ENCODE measurements at places on chromosomes 7 and 10.

DNA sequence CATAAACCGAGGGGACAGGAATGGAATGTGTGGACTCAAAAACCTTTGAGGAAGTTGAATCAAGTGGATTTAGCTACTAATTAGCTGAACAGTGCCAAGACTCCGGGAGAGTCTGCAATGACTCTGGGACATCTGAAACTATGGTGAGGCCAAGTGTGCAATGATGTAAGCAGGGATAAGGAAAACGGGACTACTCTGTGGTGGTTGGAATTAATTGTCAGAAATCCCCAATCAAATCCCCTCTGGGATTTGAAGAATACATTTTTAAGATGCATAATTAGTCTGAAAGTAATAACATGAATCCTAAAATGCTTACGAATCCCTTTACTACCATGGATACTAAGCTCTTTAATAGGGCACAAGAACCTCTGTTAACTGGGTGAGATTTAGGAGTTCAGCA lies 602.8 kb downstream of the NRG3 start:
- no peak for DNase-seq

DNA sequence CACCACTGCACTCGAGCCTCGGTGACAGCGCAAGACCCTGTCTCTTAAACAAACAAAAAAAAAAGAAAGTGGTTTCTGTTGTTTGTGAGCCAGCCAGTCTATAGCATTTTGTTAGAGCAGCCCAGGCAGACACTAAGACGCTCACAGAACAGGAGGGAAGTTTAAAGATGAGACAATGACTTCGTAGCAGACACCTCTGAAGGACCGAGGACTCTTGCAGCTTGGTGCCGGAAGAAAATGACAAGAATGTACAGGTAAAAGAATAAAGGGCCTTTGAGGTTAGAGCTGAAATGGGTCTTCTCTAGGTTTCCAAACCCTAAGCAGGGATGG lies 39.7 kb downstream of the MACROH2A2 start:
- no peak for DNase-seq

- no peak for DNase-seq
Measured at GRCh38 chr7:156238366-156239133, 402.0 kb upstream of the RNF32 start.

DNA sequence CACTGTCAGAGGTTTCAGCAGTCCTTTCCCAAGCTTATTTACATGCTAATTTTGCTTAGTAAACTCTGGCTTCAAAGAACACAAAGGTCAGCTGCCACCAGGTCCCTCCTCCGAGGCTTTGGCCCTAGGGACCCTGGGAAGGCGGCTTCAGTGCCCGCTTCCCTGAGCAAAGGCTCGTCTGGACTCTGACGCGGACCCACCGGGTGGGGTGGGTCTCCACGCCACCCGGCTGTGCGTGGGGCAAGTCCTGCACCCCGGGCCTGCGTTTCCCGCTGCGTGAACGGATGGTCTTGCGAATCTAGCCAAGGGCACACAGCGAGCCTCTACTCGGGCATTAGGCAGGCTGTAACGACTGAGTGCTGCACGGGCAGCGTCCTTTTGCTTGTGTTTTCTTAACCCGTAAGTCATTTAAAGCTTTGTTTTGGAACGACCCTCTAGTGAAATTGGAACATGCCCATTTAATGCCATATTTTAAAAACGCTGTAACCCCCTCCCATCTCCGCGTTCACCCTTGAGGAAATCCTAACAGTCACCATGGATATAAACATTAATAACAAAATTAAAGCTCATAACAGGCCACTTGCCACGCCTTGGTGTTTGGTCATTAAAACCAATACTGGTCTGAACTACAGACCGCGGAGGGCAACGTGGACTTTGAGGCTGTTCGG lies 828 bp downstream of the BNIP3 start:
- no peak for DNase-seq

GRCh38 chr10:89344156-89344555 lies 16.4 kb downstream of the IFIT3 start:
- DNase-seq: no peak

DNA sequence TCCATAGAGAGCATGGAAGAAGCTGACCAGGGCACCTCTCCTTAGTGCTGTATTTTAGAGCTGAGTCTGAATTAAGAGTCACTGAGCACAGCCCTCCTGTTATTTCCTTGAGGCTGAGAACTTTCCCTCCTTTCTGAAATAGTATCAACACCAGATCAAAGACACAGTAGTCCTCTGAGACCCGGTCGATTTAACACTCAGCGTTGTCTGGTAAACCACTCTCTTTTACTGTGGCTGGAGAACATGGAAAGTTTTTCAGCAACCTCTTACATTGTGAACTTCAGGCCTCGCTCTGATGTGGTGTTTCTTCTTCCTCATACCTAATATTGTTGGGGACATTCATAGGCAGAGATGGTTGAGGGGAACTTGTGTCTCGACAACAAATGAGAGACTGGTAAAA lies 202.0 kb upstream of the MTPN start:
- DNase-seq: no peak

DNA sequence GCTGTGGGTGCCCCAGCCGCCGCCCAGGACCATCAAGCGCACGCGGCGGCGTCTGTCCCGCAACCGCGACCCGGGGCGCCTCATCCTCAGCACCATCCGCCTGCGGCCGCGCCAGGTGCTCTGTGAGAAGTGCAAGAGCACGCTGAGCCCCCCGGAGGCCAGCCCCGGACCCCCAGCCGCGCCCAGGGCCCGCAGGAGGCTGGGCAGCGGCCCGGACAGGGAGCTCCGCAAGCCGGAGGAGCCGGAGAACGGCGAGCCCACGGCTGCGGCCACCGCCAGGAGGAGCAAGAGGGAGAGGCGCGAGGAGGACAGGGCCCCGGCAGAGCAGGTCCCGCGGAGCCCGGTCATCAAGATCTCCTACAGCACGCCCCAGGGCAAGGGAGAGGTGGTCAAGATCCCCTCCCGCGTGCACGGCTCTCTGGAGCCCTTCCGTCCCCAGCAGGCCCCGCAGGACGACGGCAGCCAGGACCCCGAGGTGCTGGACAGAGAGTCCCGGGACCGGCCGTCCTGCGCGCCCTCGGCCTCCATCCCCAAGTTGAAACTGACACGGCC lies 8.0 kb downstream of the PWWP2B start:
- DNase-seq: no peak

DNA sequence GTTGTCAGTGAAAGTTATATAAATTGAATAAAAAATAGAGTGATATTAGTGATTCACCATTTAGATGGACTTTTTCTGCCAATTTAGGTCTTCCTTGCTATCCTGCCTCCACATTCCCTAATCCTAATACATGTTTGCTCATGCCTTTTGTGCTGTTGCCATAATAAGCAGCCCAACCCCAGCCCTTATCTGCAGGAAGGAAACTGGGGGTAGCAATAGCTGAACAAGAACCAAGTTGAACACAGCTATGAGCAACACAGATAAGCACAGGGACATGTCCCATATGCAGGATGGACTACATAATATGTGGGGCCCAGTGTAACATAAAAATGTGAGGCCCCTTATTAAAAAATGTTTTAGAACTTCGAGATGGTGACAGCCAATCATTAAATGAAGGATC lies 91.2 kb upstream of the AHR start:
- no peak for DNase-seq

- DNase-seq: no peak
Measured at GRCh38 chr7:144606261-144606660, 202.8 kb upstream of the NOBOX start.

- peak; percentile 69 for DNase-seq
Measured at GRCh38 chr10:32084185-32084851, 28.1 kb upstream of the KIF5B start.

DNA sequence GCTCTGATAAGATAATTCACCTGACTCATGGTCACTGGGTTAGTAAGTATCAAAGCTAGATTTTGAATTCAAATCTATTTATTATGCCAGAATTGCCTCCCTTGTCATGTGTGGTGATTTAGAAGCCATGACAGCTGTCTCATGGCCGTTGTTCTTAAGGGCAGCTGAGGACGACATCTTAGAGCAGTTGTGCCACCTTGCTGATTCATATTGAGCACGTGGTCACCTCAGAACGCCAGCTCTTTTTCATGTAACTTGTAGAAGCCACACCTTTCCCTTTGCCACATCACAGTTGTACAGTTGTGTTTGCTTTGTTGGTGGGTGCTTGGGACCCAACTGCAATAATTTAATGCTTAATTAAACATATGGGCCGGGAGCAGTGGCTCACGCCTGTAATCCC lies 4.3 kb upstream of the PIK3AP1 start:
- no peak for DNase-seq

- no peak for DNase-seq
Measured at GRCh38 chr10:132279873-132280645, 27.7 kb downstream of the STK32C start.

DNA sequence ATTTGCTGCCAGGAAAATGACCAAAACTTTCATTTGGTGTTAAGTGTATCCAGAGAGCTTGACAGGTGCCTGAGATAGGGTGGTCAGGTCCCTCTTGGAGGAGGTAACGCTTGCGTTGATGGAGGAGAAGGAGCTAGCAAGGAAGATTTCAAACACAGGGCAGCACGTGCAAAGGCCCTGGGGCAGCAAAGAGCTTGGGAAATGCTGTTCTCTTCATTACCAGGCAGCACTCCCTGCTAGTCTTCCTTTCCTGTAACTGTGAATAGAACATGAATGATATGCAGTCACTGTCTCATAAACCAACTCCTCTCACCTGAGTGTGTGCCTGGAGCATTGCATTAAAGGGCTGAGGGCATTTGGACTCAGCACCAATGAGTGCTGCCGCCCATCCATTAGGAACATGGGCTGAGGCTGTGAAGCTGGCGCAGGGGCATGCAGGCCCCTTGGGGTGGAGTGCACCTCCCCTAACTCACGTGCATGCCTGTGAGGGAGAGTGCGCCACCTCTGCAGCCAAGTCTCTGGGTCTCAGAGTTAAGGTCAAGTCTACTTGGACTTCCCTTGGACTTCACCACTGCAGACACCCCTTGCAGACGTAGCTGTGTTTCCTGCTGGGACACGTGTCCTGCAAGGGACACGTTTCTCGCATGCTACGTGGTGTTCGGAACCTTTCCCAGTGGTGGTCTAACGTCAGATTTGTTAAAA lies 136.8 kb downstream of the PAXIP1 start:
- no peak for DNase-seq

GRCh38 chr10:22518167-22518724 lies 172.9 kb downstream of the SPAG6 start:
- no peak for DNase-seq

DNA sequence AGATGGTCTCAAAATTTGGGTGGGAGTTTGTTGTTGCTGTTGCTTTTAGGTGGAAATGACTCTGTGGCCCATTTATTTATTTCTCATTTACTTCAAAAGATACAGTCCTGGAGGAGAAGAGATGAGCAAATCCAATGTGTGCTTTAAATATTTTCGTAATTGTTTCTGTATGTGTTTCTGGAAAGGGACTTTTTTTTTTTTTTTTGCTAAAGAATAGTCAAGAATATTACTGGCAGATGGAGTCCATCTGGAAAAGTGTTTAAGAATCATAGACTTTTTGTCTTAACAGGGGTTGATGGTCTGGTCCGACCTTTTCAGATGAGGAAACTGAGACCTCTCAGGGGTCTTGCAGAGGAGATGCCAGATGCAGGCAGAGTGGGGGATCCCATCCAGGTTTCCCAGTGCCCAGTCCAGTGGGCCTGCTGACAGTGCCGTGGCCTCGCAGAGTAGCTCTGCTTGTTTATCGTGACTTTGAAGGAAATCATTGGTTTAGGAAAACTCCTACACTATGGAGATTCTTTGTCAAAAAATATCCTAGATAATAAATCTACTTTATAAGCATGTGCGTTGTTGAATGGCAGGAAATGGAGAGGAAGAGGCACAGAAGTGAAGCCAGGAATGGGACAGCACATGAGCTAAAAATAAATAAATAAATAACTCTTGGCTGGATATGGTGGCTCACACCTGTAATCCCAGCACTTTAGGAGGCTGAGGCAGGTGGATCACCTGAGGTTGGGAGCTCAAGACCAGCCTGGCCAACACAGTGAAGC lies 164.3 kb upstream of the SVIL start:
- DNase-seq: no peak

GRCh38 chr7:129845972-129846327 lies 106.8 kb downstream of the UBE2H start:
- DNase-seq: no peak

- no peak for DNase-seq
Measured at GRCh38 chr10:74058658-74059057, 60.7 kb downstream of the VCL start.

DNA sequence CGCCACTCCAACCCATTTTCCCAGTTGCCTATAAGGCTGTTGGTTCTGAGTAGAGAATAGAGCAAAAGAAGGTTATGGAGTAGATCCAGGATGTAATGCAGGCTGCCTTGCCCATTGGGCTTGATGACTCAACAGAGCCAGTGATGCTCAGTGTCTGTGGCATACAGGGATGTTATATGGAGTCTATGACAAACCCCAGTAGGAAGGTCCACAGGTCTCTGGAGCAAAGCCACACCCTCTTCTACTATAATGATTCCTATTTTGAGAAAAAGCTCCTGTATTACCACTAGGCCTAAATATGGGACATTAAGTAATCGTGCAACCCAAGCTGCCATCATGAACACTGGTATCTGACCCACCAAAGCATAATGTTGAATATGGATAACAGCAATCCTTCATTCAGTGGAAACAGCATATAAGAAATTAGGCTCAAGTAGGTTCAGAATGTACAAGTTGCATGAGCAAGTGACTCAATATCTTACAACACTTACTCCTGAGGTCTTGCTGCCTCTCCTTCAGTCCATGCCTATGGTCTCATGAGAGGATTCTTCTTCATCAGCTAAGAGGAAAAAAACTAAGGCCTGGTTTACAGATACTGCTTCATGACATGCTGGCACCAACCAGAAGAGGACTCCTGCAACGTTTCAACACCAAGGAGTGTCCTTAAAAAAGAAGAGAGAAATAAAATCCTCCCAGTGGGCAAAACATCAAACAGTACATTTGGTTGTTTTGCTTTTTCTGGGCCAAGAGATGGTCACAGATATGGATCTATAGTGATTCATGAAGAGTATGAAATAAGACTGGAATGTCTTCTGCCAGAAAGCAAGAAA lies 14.8 kb upstream of the FHIP2A start:
- no peak for DNase-seq

GRCh38 chr10:24153537-24153936 lies 55.4 kb upstream of the KIAA1217 start:
- DNase-seq: no peak

GRCh38 chr7:123191132-123191531 lies 8.6 kb downstream of the SLC13A1 start:
- DNase-seq: no peak

GRCh38 chr10:133270204-133270603 lies 6.5 kb downstream of the ADAM8 start:
- DNase-seq: no peak

- DNase-seq: no peak
Measured at GRCh38 chr10:71720288-71720687, 710 bp upstream of the C10orf105 start.

DNA sequence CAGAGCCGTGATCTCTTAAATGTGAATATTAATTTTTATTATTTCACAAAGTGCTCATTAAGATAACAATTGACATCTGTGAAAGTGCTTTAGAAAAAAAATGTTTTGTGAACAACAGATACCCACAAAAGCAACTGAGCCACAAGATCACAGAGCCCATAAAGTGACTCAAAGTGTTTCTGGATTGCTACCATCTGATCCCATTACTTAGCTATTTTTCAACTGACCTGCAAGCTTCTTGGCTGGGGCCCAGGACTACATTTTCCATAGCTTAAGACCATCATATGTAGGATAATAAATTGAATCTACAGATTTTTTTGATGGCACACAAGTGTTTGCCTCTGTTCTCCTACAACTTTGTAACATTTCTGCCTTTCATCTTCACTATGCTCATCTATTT lies 674.4 kb downstream of the PHTF2 start:
- no peak for DNase-seq

All from left forelimb (tissue), 1 donor.